Motor neuron (in vitro differentiated cells): ENCODE measurements at places on chromosomes 6 and 20.

- ATAC-seq, result no peak
These were observed 614.5 kb downstream of the PHF3 start for GRCh38 chr6:64250126-64250525.

- ATAC-seq, result no peak
These were observed 16.4 kb upstream of the MAP3K4 start for GRCh38 chr6:160975162-160975561.

GRCh38 chr6:307065-307814, 15.0 kb downstream of the DUSP22 start:
- no peak for ATAC-seq

GRCh38 chr6:7765575-7766325, 39.9 kb downstream of the BMP6 start:
- ATAC-seq, result no peak

GRCh38 chr6:107244082-107244741, 128.9 kb upstream of the BEND3 start:
- ATAC-seq, result no peak
